Activated effector memory CD4-positive, alpha-beta T cell treated with anti-CD3 and anti-CD28 coated beads, Interleukin-2, amount 50 U/mL, for 16 hours (primary cell): ENCODE measurements at places on chromosomes 7 and 10.

GRCh38 chr7:68971634-68972340 is 626.5 kb upstream of the AUTS2 start:
- no peak for DNase-seq

- no peak for DNase-seq
These were observed 106.4 kb downstream of the AMPH start for GRCh38 chr7:38524786-38525185.

DNA sequence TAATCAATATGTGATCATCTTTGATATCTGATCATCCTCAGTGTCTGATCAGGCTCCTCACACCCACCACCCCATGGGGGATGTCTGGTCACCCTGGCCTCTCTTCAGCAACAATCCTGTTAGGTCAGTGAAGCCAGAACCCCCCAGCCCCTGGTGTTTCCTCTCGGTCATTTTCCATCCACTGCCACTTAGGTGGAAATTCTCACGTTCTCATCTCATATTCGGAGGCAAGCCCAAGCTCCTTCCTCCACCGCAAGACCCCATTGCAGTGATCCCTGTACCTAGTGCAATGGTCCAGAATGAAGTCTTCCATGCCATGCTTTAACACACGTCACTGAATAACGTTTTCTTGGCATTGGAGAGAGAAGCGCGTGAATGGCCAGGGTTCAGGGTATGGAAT is 103.0 kb upstream of the DNAAF5 start:
- no peak for DNase-seq

- DNase-seq = no peak
These were observed 62.8 kb downstream of the PKD1L1 start for GRCh38 chr7:47885309-47885986.

DNA sequence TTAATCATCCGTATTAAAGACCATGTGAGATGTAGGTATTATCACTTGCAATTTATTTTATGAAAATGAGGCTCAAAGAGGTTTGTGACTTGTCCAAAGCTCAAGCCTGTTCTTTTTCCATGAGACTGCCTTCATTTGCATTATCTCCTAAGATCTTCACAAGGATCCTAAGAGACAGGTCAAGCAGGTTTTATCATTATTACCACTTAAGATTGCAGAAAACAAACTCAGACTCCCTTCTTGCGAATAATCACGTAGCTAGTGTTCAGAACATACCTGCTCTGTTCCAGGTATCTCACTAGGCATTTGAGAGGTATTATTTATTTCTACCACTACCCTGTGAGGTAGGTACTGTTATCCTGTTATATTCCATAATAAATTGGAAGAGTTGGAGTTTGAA is 64.8 kb downstream of the ZNRF2 start:
- DNase-seq = no peak

DNA sequence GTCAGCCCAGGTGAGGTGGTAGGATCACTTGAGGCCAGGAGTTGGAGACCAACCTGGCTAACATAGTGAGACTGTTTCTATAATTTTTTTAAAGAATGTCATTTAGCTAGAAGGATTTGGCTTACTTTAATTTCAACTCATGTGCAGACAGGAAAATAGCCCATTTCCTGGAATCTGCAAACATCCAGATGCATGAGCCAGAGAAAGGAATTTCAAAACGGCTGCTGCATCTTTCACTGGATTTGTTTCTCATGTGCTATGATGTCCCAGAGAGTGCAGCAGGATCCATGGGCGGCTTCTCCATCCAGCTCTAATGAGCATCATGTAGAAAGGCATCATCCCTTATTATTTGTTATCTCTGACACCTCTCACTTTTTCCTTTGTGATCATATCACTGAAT is 149.3 kb downstream of the GALNT17 start:
- DNase-seq = no peak

GRCh38 chr7:16619979-16620408 is 25.6 kb downstream of the ANKMY2 start:
- no peak for DNase-seq

- DNase-seq = no peak
These were observed 151.4 kb upstream of the CALCR start for GRCh38 chr7:93725954-93726353.

- no peak for DNase-seq
These were observed 57.3 kb upstream of the BTBD16 start for GRCh38 chr10:122213766-122214165.

GRCh38 chr7:6252748-6253147 is 19.7 kb downstream of the CYTH3 start:
- DNase-seq = no peak

DNA sequence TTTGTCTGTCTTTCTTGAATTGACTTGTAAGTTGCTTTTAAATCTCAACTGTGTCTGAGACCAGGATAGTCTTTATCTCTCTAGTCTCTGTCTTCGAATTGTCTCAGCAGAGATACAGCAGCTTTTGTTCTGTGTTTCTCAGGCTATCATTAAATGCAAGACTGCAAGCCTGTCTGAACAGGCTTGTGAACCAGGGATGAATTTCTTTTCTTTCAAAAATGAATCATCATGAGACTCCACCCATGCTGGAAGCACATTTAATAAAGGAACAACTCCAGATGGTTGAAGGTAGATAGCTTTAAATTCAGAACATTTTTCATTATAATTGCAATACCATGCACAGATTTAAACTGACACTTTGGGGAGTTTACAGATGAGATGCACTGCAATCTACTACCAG is 155.9 kb downstream of the SEC23IP start:
- DNase-seq = no peak

DNA sequence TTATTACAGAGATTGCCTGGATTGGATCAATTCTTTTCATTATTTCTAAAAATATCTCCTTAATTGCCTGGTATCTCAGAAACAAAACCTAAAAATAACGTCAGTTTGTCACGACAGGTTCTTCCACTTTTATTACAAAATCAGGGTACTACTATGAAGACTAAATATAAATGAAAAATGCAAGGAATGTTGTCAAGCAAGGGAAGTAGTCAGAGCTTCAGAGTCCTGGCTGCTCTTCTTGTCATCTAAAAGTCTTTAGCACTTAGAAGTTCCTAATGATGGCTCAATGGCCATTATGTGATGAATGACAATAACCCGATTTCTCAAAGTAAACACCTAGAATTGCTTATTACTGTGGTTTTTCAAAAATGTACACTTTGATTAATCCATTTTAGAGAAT is 192.2 kb downstream of the SEMA3A start:
- DNase-seq = no peak

- DNase-seq = no peak
These were observed 21.8 kb downstream of the DPYSL4 start for GRCh38 chr10:132208462-132209050.

DNA sequence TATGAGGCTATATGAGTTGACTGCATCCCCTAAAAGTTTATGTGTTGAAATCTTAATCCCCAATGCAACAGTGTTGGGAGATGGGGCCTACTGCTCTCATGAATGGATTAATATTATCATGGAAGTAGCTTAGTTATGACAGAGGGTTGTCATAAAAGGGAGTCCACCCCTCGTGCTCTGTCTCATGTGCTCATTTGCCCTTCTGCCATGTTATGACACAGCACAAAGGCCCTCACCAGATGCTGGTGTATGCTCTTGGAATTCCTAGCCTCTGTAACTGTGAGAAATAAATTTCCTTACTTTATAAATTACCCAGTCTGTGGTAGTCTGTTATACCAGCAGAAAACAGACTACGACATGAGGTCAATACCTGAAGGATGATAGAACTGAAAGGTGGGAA is 17.6 kb upstream of the PANK1 start:
- DNase-seq = no peak

GRCh38 chr7:2066251-2066919 is 166.4 kb downstream of the MAD1L1 start:
- peak; percentile 68 for DNase-seq

DNA sequence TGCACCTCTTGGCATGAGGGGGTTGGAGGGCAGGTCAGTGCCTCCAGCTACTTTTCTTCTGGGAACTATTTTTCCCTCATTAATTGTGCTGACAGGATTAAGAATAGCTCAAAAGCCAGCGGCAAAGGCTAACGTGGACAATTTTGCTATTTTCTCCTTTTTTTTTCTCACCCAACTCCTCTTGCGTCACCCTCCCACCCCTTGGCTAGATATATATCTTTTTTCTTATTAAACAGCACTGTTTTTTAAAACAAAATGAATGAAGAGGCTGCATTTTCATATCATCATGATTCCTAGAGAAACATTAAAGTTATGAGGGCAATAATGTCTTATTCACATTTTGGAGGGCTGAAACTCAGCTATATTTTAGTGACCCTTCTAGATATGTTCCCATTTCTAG is 251.8 kb upstream of the NFE2L3 start:
- no peak for DNase-seq

DNA sequence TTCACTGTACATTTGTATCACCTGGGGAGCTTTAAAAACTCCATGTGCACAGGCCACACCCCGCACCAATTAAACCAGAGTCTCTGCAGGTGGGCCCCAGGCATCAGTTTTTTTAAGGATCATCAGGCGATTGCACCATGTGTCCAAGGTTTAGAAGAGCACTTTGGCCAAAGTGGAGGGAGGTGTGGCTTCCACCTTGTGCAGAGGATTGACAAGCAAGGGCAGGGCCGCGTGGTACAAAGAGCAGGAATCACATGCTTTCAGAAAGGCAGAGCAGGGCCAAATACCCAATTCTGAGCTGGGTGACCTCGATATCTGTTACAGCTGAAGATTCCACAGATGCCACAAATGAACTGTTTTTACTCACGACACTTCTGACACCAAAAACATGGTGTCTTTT is 52.4 kb downstream of the NOC3L start:
- no peak for DNase-seq

- no peak for DNase-seq
These were observed 3.1 kb upstream of the LDB3 start for GRCh38 chr10:86665218-86665607.

DNA sequence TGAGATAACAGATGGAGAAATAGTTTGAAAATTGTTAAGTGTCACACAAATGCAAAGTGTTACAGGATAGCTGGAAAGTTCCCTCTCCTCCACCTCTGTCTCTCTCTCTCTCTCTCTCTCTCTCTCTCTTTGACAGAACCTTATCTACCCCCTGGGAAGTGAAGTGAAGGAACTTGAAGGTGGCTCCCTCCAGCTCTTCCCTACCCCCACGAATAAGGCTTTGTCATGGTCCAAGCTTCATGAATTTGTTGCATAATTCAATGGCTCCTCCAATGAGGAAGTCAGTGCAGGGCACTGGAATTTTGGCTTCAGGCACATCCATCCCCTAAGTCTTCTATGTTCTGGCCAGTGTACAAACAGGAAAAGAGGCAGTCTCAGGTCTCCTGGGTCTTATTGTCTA is 66.4 kb downstream of the CDHR3 start:
- no peak for DNase-seq

- DNase-seq = no peak
These were observed 29.7 kb downstream of the TMEM248 start for GRCh38 chr7:66950763-66951162.

- no peak for DNase-seq
These were observed 61.8 kb downstream of the SND1 start for GRCh38 chr7:127713758-127714157.

GRCh38 chr7:36058020-36058592 is 94.9 kb upstream of the EEPD1 start:
- DNase-seq = no peak

GRCh38 chr7:95199779-95200558 is 124.4 kb downstream of the PON1 start:
- no peak for DNase-seq

- DNase-seq = no peak
These were observed 192.5 kb downstream of the ELFN1 start for GRCh38 chr7:1862560-1862959.

DNA sequence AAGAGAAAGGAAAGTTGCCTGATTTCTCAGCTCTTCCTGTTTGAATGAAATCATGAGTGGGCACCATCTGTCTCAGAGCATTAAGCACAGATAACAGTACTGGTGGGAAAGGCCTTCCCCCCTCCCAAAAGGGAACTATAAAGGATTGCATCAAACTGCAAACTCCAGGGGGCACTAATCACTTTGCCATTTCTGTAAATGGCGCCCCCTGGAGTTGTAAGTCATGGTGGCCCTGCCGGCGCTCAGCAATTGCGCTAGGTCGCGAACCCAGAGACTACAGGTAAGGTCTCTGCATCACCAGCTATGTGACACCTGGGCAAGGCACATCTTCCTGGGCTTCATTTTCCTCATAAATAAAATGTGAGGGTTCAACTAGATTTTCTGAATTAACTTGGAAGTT is 11.1 kb downstream of the LRRC4 start:
- no peak for DNase-seq

DNA sequence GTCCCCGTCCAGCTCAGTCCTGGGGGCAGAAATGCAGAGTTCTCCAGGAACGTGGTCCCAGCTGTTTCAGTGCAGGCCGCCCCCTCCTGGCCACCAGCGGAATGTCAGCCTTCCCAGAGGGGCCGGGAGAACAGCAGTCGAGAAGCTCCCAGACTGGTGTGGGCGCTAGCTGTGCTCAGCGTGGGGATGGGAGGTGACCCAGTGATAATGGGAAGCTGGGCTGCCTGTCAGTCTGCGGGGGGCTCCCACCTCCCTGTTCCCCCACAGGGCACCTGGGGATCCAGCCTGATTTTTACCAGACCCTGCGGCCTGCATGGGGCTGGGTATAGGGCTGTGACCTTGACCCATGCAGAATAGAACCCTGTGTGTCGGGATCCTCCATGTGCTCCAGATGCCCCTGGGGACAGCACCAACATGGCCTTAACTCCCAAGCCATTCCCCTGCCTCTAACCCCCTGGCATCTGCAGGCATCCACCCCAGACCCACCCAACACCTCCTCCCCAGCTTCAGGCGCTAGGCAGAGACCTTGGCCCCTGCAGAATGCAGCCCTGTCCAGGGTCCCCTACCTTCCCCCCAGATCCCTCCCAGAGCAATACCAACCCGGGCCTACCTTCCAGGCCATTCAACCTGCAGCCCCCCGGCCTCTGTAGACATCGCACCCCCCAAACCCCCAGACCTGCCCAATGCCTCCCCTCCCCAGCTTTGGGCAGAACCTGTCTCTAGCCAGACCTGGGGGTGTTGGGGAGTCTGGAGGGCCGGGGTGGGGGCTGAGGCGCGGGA is 880 bp upstream of the ELN start:
- peak; percentile 83 for DNase-seq

DNA sequence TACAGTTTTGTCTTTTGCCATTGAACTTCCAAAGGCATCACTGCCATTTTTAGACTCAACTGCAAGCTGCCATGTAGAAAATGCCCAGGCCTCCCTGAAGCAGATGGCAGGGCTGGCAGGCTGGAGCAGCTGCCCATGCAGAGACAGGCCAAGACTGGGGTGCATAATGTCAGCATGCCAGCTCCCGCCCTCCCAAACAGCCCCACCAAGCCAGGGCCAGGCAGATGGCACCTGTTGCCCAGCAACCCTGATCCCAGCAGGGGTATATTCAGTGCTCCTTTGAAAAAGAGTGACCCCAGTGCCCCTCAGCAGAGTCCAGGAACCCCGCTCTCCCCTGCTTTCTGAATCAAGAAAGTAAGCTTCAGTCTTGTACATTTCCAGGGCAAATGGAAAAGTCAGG is 32.6 kb downstream of the VSTM4 start:
- DNase-seq = no peak
